Activated CD8-positive, alpha-beta T cell treated with anti-CD3 and anti-CD28 coated beads for 36 hours (primary cell): ENCODE measurements at places on chromosomes 13 and 19. TPM values are rescaled to one million over a fixed set of nuclear protein-coding genes. Genes with fewer than 3 reads are reported as not detected.

PLPPR3 gene
- total RNA-seq, result not detected

PTGER1 gene
- total RNA-seq, result 0.43 TPM

- H3K27ac ChIP-seq, result no peak overlapping the region
- H3K4me1 ChIP-seq, result no peaks in the 10 kb centered on the region
- H3K4me3 ChIP-seq, result no peak overlapping the region
- DNase-seq, result no peak
These were observed 275.9 kb downstream of the LHFPL6 start for GRCh38 chr13:39327172-39327479.

DNA sequence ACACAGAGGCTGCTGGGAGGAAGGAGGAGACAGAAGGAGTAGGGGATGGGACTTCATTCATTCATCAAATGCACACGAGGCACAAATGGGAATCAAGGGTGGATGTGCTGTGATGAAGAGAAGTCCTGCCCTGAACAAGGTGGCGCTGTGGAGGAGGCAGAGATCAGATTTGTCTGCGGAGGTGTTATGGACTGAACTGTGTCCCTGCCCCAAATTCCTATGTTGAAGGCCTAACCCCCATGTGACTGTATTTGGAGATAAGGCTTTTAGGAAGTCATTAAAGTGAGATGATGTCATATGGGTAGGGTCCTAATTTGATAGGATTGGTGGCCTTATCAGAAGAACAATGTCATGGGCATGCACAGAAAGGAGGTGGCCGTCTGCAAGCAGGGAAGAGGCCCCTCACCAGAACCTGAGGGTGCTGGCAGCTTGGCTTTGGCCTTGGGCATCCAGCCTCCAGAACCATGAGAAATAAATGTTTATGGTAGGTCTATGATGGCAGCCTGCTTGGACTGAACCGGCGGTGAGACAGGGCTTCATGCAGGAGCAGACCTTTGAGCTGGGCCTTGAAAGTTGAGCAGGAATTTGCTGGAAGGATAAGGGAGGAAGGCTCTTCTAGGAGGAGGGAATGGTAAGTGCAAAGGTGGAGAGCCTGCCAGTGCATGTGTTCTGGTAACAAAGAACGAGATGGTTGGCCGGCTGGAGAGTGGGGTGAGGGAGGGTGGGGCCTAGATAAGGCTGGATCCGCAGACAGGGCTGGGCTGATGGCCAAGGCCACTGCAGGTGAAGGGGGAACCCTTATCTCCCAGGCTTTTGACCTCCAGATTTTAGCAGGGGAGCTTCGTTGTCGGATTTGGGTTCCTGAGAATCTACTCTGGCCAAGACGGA lies 2.7 kb upstream of the CEBPA start:
- no peaks in the 10 kb centered on the region for H3K36me3 ChIP-seq
- no peak overlapping the region for H3K27ac ChIP-seq
- H3K27me3 ChIP-seq, result peaks cover 40% of the 10 kb centered on the region
- H3K4me3 ChIP-seq, result no peak overlapping the region
- no peak for DNase-seq
